ENCODE measurements at places on chromosomes 13 and 19. TPM values are rescaled to one million over a fixed set of nuclear protein-coding genes. Genes with fewer than 3 reads are reported as not detected.

The SPPL2B gene
- total RNA-seq = 52.6 TPM

The DCT gene
- total RNA-seq = not detected

The CYP2A6 gene
- not detected for total RNA-seq

The PSG7 gene
- total RNA-seq = not detected

DNA sequence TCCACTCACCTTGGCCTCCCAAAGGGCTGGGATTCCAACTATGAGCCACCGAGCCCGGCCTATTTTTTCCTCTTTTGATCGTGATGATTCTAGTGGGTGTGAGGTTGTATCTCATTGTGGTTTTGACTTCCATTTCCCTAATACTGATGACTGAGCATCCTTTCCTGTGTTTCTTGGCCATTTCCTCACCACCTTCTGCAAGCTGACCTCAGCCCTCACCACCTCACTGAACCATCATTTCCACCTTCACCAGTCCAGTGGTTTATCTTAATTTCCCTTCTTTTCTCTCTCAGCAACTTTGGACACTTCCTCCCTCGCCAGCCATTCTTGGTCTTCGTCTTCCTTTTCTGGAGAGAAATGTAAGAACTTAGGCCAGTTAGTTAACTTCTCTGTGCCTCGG, 13.0 kb upstream of the BICRA start:
- DNase-seq = no peak

Data from H1 (cell line).